ENCODE measurements at places on chromosomes 5 and 9.

- no peak for DNase-seq
These were observed 11.1 kb downstream of the GLDC start for GRCh38 chr9:6634444-6634843.

DNA sequence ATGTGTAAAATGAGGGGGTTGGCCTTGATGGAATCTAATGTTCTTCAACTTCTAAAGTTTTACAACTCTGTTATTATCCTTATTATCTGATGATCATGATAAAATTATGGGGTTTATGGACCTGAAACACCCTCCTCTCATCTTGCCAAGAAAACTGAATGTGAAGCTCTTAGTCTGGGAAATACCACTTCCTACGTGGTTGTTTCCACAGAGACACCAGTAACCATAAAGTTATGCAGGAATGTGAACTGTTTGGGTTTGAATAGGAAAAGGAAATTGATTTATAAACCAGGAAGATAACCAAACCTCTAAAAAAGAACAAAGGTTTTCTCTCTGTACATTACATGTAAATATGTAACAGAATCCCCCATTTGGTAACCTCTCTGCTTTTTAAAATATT, 28.3 kb upstream of the RAI14 start:
- DNase-seq: no peak

DNA sequence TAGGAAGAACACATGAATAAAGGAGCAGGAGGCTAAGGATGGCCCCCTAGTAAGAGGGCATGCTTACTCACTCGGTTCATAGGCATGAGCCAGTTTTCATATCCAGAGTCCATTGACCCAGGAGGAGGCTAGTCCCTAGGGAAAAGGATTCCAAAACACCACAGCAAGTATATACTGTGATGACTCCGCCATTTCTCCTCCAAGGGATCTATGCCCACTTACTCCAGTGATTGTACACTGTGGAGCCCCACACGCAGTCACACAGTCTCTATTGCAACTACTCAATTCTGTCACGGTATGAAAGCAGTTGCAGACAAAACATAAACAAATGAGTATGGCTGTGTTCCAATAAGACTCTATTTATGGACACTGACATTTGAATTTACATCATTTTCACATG, 117.7 kb upstream of the ALDH1B1 start:
- DNase-seq: no peak

- no peak for DNase-seq
These were observed 32.2 kb downstream of the NSA2 start for GRCh38 chr5:74798977-74799911.

DNA sequence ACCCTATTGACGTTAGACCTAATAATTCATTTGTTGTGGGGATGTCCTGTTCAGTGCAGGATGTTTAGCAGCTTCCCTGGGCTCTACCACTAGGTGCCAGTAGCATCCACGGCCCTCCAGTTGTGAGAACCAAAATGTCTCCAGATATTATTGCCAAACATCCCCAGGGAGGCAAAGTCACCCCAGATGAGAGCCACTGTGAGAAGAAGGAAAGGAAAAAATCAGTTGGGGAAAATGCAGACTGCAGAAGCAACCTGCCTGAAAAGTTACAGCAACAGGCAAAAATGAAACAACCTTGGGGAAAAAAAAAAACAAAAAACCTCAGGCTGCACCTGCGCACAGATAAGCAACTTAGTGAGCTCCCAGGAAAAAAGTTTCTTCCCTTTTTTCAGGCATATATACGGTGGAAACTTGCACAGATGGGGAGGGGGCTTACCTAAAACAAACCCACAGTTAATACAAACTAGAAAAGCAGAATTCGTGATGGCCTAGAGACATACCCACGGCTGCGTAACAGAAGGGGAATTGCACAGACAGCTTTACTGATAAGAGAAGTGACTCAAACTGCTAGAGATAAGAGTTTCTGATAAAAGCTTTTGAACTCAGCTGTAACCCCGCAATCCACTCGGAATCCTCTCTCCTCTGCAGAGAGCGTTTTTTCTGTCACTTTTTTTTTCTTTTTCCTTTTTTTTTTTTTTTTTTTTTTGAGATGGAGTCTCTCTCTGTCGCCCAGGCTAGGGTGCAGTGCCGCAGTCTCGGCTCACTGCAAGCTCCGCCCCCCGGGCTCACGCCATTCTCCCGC, 29.8 kb upstream of the FBP1 start:
- DNase-seq: peak; percentile 38
